NCI-H1092 (cell line): ENCODE measurements at places on chromosomes 12 and 14.

- DNase-seq: no peak
These were observed 20.8 kb upstream of the STRAP start for GRCh38 chr12:15861404-15861803.

DNA sequence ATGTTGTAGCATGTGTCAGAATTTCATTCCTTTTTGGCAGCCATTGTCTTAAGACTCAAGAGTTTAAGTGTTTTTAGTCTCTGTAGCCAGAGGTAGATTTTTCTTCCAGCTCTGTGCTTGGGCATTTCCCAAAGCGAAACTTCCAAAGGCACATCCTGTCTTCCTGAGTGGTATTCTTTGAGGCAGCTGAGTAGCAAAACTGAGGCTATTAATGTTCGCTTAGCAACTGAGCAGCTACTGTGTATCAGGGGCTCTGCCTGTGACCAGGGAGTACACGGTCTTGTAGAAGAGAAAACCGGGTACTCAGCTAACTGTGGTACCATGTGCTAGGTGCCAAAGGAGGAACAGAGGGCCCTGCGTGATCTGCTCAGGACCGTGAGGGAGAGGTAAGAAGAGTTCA, 52.0 kb downstream of the ETV6 start:
- no peak for DNase-seq

DNA sequence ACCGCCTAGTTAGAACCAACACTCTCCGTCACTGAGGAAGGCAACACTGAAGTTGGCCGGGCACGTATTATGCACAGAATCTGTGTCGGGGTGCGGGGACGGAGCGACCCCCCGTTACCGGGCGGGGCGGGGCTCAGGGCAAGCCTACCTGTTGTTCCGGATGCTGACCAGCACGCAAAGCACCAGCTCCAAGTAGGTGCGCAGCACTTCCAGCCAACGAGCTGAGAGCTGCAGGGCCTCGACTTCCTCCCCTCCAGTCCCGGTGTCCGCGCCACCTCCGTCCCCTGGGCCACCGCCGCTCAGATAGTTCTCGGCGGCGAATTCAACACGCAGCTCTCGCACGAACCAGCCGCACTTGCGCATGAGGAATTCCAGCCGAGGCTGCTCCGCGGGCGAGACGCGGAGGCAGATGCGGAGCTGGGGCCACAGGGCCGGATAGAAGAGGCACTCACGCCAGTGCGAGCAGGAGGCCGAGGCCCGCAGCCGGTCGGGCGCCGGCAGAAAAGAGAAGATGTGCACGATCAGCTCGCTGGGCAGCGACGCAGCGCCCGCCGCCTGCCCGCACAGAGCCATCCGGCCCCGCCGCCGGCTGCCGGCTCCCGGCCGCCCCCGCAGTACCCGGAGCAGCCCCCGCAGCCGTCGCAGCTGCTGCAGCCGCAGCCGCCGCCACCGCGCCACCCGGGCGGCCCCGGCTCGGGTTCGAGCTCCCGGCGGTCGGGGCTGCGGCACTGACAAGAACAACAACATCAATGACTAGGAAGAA, 636 bp downstream of the FBXO33 start:
- peak; percentile 38 for DNase-seq

DNA sequence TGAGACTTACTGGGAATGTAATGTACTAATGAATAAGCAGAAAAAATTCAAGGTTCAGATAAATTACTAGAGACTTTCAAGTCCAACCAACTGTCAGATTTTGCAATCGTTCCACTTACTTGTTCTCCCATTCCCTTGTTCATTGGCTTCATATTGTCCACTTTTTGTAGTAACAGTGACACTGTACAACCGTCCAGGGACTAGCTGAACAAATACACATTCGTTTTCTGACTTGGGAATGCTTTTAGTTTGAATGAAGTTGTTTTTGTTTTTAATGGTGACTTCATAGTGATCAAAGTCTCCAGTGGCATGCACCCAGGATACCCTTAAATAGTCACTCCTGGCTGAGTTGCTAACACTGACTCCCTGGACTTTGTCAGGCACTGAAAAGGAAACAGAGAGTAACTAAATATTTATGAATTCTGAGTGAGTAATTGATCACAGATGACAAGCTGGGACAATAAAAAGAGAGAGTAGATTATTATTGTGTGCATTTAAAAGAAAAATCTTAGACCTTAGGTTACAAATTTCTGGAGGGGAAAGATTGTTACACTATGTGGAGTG, 65.4 kb downstream of the PTPRB start:
- no peak for DNase-seq

GRCh38 chr14:58801086-58801485, 163.3 kb downstream of the DACT1 start:
- no peak for DNase-seq

DNA sequence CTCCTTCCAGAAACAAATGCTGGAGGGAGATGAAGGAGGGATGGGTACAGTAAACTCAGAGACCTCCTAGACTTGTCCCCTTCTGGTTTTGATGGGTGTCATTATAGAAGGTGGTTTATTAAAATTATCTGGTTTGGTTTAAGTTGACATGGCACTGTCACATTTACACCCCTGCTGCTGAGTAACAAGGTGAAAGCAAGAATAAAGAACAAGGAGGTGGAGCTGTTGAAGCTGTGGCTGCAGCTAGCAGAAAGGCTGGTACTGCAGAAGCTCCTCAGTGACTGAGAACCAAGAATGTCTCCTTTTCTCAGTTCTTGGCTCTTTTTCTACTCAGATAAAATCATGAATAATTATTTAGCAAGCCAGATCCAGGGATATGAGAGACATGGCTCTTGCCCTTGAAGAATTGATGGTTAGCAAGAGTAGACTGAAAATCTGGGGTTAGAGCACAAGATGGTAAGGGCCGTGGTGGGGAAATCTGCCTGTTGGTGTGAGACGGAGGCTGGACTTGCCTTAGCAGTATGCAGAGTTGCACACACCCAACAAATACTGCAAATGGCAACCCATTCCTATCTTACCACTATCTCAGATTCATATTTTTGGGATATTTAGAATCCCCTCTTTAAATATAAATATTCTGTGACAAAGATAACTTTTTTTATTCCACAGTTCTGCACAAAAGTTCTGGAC, at the start of gene GZMH:
TSS of gene GZMH (minus strand) at position 31 of the 690 bp plus-strand sequence. CDS start 72 bp downstream, outside the sequence.
- DNase-seq: no peak

DNA sequence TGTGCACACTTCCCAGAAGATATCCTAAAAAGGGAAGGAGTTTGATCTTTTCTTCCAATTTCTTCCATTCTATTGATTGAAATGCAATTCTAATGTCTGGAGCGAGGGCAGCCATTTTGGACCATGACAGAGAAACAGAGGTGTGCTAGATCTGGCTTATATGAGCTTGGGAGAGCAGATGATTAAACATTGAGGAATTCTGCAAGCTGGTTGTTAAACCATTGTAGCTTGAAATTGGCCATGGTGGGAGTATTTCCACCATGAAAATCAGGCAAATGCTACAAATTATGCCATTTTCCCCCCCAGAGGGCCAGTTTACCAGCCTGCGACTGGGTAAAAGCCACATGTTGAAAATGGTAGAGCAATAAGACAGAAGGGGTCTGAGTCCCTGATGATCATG, 155.0 kb downstream of the PAWR start:
- DNase-seq: no peak

- DNase-seq: no peak
These were observed 4.7 kb downstream of the RBP5 start for GRCh38 chr12:7123806-7124522.

GRCh38 chr12:33529810-33530209, 90.2 kb upstream of the SYT10 start:
- no peak for DNase-seq

DNA sequence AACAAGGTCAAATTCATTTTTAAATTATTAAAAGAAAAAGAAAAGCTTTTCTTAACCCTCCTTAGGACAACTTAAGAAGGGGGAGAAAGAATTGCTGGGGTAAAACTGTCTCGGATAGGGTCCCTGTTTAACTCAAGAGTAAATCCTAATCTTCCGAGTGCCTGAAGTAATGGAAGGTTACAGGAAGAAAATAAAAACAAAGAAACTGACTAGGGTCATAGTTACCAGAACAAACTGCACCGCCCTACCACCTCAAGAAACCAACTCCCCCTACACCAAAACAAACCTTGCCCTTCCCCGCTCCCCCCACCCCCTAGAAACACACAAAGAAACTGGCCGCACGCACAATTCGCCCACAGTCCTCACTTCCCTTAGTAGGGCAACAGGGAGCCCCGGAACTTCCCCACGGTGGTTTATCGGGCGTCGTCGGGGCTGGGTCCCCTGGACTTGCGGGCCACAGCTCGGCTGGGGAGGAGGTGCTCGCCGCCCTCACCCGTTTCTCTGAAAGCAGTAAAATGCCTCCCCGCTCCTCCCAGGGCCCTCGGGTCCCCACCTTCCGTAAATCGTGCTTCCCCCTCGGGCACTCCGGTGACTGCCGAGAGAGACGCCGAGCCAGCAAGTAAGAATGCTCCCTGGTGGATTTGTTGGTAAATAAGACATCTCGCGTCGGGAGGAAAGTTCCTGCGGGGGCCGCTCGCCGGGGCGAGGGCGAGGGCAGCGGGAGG, 2.4 kb downstream of the SINHCAF start:
- DNase-seq: no peak

- no peak for DNase-seq
These were observed 37.0 kb downstream of the GPR137C start for GRCh38 chr14:52589646-52590045.

DNA sequence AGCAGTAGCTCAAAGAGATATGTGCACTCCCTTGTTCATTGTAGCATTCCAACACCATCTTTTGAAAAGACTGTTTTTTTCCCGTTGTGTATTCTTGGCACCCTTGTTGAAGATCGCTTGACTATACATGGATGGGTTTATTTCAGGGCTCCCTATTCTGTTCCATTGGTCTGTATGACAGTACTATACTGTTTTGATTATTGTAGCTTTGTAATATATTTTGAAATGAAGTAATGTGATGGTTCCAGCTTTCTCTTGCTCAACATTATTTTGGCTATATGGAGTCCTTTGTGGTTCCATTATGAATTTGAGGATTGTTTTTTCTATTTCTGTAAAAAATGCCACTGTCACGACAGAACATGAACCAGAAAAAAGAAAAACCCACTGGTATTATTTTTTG, 25.7 kb downstream of the BRMS1L start:
- no peak for DNase-seq

DNA sequence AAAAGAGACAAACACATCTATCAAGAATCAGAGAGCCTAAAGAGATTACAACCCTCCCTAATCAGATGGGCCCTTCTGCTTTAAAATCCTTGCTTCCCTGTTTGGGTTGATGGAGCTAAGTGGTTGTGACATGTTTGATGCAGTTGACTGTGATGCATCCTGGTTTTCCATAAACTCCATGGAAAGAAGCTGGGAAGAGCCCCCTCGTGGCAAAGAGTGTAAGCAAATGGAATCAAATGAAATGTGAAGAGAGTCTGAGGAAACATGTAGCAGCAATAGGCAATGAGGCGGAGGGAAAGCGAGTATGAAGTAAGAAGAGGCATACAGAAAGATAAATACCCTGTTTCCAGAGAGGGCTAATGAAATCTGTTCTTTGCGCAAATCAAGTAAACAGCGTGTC, 70.4 kb upstream of the SLCO1C1 start:
- DNase-seq: no peak

DNA sequence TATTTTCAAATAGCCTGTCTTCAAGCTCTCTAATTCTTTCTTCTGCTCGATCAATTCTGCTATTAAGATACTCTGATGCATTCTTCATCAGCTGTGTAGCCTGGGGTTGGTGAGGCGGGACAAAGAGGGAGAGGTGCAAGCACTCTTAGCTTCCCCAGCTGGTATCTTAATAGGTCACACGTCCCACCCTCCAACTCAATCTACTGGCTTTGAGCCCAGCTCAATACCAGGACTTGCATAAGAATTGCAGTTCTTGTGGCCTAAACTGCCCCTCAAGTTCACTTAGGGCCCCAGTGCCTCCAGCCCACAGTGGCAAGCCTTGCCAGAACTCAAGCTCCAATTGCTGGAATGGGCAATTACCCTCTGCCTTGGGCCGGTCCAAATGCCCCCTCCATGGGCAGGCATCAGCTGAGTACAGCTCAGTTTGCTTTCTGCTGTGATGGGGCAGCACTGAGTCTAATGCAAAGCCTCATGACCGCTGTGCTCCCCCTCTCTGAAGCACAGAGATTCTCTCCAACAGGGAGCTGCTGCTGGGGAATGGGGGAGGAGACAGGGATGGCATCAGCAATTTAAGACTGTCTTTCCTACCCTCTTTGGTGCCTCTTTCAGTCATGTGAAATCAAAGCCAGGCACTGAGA, 5.6 kb upstream of the SPATA7 start:
- DNase-seq: no peak

GRCh38 chr12:18864900-18865561, 127.1 kb downstream of the CAPZA3 start:
- DNase-seq: no peak

DNA sequence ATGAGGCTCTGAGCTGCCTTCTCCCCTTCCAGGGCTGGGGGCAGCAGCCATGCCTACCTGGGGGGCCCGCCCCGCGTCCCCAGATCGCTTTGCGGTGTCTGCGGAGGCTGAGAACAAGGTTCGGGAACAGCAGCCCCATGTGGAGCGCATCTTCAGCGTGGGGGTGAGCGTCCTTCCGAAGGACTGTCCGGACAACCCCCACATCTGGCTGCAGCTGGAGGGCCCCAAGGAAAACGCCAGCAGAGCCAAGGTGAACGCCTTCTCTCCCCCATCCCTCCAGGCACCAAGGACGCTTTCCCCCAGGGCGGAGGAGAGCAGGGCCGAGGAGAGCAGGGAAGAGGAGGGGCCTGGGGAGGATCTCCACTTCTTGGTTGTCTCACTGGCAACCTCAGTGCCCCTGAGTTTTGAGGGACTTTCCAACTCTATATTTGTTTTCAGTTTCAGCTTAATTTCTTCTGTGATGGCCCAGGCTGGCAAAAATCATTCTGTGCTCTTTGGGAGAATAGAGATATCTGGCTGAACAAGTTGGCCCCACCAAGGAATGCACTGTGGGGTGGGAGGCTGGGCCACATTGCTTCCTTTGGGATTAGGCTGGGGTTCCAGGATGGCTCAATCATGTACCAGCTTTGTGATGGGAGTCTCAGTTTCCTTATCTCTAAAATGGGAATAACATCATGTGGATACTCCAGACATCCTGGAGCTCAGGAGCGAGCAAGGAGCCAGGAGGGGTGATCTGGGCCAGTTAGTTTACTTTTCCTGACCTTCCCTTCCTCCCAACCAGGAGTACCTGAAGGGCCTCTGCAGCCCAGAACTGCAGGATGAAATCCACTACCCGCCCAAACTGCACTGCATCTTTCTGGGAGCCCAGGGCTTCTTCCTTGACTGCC, 1.2 kb downstream of the KHNYN start:
- DNase-seq: no peak
